NCI-H2227 treated with DMSO at 0.1 percent for 48 hours (cell line): ENCODE measurements at places on chromosomes 3 and 15.
A peak's percentile ranks its signal among the peaks of the same experiment; 100 is the strongest.

- DNase-seq: peak; percentile 10
Measured at GRCh38 chr3:113623324-113623723, 73.1 kb downstream of the USF3 start.

GRCh38 chr3:134468519-134468918, 17.3 kb downstream of the ANAPC13 start:
- no peak for DNase-seq

- no peak for DNase-seq
Measured at GRCh38 chr15:31158858-31159569, 57.5 kb upstream of the TRPM1 start.

GRCh38 chr3:180073561-180073960, 36.8 kb upstream of the PEX5L start:
- DNase-seq: no peak

DNA sequence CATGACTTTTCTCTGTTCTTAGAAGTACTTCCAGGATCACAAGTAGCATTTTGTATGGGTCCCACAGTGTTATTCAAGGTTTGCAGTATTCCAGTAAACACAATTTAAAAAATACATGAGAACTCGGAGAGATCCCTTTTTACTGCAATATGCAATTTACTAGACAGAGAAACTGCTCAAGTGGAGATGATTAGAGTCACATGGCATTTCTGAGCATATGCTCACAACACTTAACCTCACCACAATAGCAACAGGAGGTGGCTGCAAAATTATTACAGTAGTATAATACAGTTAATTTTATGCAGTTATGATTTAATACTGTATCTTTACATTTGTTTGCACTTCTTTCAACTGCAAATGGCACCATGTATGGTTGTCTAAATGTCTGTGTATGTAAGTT, 87.5 kb downstream of the PIK3CB start:
- DNase-seq: peak; percentile 73

DNA sequence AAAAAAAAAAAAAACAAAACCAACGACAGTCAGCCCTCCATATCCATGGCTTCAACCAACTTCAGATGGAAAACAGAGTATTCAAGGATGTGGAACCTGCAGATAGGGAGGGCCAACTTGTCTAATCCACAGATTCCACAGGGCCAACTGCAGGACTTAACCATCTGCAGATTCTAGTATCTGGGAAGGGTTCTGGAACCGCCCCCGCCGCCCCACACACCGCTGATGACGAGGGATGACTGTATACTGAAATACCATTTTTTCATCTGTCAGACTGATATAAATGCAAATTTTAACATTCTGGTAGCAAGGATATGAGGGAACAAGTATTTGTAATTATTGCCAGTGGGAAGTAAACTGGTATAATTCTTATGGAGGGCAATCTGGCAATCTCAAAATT, 29.5 kb downstream of the ADPGK start:
- DNase-seq: no peak

- DNase-seq: no peak
Measured at GRCh38 chr15:89408372-89409183, 74.0 kb upstream of the POLG start.

- no peak for DNase-seq
Measured at GRCh38 chr15:52466134-52466701, 62.5 kb downstream of the MYO5A start.

- DNase-seq: no peak
Measured at GRCh38 chr3:12424635-12425319, 59.5 kb upstream of the TSEN2 start.

DNA sequence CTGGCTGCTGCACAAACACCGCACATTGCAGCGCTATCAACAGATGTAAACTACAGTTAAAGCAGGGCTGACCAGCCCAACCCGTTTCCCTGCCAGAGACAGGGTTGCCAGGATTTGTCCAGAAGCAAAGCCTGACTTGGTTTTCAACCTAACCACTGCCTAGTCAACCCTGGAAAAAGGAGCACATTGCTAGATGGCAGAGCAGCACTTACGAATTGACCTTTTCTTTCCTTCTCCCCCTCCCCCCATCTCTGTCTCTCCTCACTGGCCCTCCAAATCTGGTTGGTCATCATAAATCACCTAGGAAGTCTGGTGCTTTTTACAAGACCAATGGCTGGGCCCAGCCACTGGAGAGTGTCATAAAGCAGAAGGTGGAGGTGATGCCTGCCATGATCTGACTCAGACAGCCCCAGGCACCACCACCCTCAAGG, 51.3 kb downstream of the ABCC5 start:
- DNase-seq: no peak

DNA sequence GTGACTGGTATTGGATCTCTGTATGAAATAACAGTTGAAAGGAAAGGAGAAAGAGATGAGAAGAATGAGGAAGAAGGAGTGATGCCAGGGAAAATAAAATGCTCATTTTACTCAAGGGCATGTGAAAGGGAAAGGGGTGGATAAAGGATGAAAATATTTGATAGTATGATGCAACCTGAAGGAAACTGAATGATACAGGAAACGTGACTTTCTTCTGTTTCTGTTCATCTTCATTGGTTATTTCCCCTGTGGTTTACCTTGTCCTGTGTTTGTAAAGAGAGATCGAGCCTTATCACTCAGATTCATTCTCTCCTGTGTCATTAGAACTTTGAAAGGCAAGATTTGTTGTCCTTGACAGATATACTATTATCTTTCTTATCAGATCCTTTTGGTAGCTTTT, 243.6 kb upstream of the SLITRK3 start:
- DNase-seq: no peak
